ENCODE measurements at places on chromosomes 5 and 9. TPM values are rescaled to one million over a fixed set of nuclear protein-coding genes. Genes with fewer than 3 reads are reported as not detected.

Gene FCN2
- total RNA-seq: not detected

Gene NPR3
- total RNA-seq: 0.38 TPM

Gene PCDHA10
- 0.13 TPM for total RNA-seq

Gene LCN10
- 0.13 TPM for total RNA-seq

Gene GLRA1
- not detected for total RNA-seq

Gene COL27A1
- 1.1 TPM for total RNA-seq

Gene RABEPK
- total RNA-seq: 18.0 TPM

Gene AFAP1L1
- total RNA-seq: 144 TPM

Gene DBH
- not detected for total RNA-seq

Gene NXNL2
- 0.13 TPM for total RNA-seq

Gene PPIP5K2
- total RNA-seq: 35.9 TPM
